ENCODE measurements at places on chromosomes 1 and 21. TPM values are rescaled to one million over a fixed set of nuclear protein-coding genes. Genes with fewer than 3 reads are reported as not detected.

Gene NTMT2
- total RNA-seq: 5.9 TPM

Gene AGO4
- total RNA-seq: 19.0 TPM

Gene ASTN1
- total RNA-seq: 0.22 TPM

Gene S100A3
- total RNA-seq: 0.79 TPM

Gene GRHL3
- not detected for total RNA-seq

Gene LCE6A
- total RNA-seq: not detected

Gene AMY2B
- 21.0 TPM for total RNA-seq

Gene SPRR2G
- total RNA-seq: not detected

Gene ABCA4
- total RNA-seq: 0.55 TPM

Gene S100A7A
- total RNA-seq: not detected

Gene SH2D5
- not detected for total RNA-seq

Gene HRNR
- total RNA-seq: not detected

Gene SPRR3
- total RNA-seq: not detected

Gene TTLL7
- total RNA-seq: 3.3 TPM

Gene WNT4
- 0.05 TPM for total RNA-seq

Gene INSRR
- 0.72 TPM for total RNA-seq

Gene SLC9C2
- not detected for total RNA-seq

Gene AMIGO1
- total RNA-seq: 18.4 TPM

Gene CDC14A
- total RNA-seq: 2.6 TPM

Gene SLAMF9
- total RNA-seq: not detected

Gene PTGS2
- total RNA-seq: 0.77 TPM

Gene BRINP2
- 0.55 TPM for total RNA-seq

Gene KCNJ9
- total RNA-seq: not detected

Gene S100A8
- total RNA-seq: 40.7 TPM

Gene OR2L8
- not detected for total RNA-seq

Data from left ventricle myocardium superior (tissue), 1 donor.